ENCODE measurements at places on chromosomes 12 and 14.

DNA sequence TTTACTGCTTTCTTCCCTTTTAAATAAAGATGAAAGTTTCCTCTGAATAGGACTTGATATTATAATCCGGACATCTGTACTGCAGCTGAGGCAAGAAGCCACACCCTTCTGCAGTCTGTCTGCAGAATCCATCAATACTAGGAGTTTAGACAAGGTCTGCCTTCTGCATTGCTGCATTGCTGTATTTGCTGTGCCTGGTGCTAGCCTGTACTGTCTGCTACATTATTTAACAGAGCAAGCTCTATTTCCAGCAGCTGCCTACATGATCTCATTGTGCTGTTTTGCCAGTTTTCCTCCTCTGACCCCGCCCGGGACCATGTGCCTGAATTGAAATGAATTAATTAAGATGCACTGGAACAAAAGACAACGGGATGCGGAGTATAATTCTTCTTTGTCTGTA lies 1.7 kb downstream of the TUBA1A start:
- peak; percentile 45 for DNase-seq

GRCh38 chr12:89379839-89380467 lies 27.7 kb upstream of the DUSP6 start:
- DNase-seq = no peak

DNA sequence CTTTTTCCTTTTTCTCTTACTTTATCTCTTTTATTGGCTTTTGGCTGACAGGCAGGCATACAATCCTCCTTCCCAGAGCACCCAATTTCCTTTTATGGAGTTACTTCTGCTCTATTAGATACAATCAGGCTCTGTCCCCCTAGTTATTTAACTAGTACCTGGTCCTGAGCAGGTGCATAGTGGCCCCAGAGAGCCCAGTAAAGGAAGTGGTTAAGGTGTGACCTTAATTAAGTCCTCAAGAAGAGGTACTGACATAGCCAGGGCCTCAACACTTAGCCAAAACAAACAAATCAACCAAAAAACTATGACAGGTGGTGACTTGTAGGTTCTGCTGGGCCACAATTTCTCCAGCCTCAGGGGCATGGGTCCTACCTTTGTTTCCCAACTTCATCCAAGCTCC lies 82.9 kb downstream of the CCDC60 start:
- no peak for DNase-seq

GRCh38 chr12:54054742-54055194 lies 1.1 kb downstream of the HOXC4 start:
- DNase-seq = no peak

DNA sequence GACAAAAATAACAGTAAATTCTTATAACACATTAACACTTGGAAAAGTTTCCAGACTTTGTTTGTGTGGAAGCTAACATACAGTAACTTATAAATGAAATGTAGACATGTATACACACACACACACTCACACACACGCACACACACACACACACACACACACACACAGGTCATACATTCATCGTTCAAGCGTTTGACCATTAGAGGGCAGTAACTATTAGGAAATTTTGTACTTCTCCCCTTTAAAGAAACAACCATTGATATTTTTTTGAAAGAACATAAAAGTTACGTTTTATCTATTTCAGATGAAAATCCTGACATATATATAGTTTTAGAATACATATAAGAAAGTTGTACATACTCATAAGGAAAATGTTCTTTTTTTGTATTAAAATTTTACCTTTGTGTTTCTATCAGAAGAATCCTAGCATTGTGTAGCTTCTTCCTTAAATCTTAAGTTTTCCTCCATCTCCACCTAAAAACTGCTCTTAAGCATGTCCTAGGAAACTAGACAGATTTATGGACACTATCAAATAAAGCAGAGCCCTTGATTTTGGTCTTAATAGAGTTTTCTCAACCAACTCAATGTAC lies 29.0 kb downstream of the PTPRQ start:
- DNase-seq = peak; percentile 41

- DNase-seq = no peak
Measured at GRCh38 chr14:20179880-20180279, 10.8 kb upstream of the OR11G2 start.

DNA sequence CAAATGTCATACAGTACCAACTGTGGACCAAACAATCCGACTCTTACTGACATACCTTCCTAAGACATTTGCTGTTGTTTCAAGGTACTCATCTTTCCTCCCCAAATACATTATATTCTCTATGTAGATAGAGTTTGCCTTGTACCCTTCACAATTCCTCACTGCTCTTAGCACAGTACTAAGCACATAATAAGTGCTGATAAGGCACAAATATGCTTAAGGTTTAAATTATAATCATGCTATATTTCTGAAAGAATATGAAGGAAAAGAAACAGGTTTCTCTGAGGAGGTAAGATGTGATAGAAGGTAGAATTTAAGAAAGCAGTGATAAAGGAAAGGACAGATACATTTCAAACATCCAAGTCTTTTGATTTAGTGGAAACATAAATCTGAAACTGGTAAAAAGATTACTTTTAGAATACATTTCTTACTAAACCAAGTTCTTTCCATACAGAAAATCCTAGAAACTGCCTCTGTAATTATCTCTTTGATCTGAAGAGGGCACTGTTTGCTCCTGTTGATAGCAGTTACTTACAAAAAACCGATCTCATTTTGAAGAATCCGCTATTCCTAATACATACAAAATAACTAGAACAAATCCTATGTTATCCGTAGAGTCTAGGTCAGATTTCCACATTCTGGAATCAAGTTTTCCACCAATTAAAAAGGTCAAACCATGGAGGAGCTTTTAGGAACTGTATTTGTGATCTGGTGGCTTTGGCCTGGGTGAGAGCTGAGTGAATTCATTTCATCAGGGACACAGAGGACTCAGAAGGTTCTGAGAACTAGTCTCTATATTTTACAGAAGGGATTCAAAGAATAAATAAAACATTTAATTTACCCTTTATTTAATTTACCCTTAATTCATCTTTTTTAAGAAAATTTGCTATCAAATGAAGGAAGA lies 311.9 kb downstream of the DAD1 start:
- DNase-seq = no peak

GRCh38 chr14:60544659-60545058 lies 35.7 kb downstream of the SIX6 start:
- no peak for DNase-seq

- DNase-seq = no peak
Measured at GRCh38 chr14:92449404-92450181, 64.0 kb upstream of the RIN3 start.

GRCh38 chr12:111993292-111994150 lies 19.4 kb downstream of the TMEM116 start:
- no peak for DNase-seq

GRCh38 chr14:53622447-53622846 lies 334.2 kb downstream of the BMP4 start:
- no peak for DNase-seq

GRCh38 chr12:94689002-94689645 lies 38.8 kb upstream of the TMCC3 start:
- no peak for DNase-seq

GRCh38 chr12:113744802-113745395 lies 221.2 kb downstream of the RBM19 start:
- DNase-seq = no peak

DNA sequence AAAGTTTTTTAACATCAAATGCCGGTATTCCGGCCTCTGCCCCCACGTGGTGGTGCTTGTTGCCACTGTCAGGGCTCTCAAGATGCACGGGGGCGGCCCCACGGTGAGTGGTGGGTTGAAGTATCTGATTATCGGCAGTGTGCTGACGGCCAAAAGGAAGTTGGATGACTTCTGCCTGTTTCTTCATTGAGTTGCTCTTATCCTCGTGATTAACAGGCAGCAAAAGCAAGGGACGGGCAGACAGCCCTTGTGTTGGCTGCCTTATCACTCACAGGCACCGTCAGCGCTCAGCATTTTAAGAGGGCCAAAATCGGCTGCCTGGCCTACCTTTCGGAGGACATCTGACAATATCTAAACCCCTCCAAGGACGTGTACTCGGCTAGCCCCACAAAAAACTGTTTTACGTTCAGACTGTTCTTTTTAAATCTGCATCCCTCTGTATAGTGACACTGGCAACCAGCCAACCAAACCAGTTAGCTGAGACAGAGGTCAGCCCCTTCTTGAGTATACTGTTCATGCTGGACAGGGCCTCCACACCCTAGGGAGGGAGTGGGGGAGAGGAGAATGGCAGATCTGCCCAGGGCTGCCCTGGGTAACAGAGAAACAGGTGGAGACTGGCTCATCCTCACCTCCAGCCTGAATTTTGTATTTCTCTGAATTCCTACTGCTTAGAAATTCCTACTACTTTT lies 22.9 kb upstream of the AKAP5 start:
- DNase-seq = no peak

GRCh38 chr12:43370263-43370662 lies 181.7 kb downstream of the ADAMTS20 start:
- DNase-seq = no peak

GRCh38 chr12:128258866-128259555 lies 8.0 kb upstream of the TMEM132C start:
- DNase-seq = no peak

GRCh38 chr12:94736820-94737219 lies 86.5 kb upstream of the TMCC3 start:
- DNase-seq = no peak

DNA sequence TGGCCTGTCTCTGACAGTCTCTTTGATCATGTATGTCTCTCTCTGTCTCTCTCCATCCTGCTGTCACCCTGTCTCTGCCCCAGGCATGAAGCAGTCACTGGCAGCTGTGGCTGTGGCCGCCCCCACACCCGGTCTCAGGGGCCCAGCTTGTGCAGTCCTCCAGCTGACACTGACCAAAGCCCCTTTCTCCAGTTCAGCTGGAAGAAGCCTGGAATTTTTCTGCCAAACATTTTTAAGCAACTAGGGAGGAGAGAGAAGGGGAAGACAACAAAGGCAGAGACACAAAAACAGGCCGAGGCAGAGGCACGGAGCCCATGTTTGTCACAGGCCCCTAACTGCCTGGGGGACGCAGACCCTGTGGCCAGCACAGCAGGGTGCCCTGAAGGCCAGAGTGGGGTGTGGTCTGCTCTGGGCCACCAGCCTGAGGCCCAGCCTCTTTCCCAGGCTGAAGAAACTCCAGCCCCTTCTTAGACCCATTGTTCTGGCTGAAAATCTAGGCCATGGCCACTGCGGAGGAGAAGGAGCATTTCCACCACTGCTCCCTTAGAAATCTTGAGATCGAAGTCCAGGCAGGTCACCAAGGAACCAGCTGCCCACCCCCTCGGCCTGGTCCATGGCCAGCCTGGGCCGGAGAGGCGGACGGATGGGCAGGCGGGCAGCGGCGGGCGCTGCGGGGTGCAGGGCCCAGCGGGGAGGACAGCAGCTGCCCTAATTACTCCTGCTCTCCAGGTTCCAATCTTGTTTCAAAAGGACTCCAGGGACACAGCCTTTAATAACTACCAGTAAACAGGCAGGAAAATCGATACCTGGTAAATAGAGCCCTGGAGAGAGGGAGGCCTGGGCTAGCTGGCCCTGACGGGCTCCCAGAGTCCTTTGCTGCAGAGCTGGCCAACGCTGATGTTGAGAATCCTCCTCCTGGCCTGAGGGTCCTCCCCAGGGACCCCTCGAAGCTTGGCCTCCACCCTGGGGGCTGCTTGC lies 14.9 kb downstream of the DTX1 start:
- peak; percentile 90 for DNase-seq

GRCh38 chr12:120562906-120563305 lies 18.3 kb downstream of the POP5 start:
- no peak for DNase-seq

DNA sequence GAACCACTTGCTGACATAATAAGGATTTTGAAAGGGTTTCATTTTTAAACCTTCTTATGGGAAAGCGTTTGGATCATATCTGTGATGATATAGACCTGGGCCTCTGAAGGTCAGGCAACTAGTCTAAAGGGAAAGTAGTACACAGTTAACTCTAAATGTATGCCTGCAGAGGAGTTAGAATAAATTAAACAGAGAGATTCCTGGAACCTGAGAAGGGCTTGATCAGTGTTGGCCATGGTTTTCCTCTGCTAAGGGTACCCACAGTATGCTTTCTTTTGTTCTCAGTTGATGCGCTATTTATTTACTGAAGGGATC lies 14.4 kb upstream of the POLR3B start:
- no peak for DNase-seq

Data from NCI-H1417 treated with DMSO at 0.1 percent for 48 hours (cell line).